Fibroblast of upper back skin (primary cell): ENCODE measurements at places on chromosomes 5 and 9.
A peak's percentile ranks its signal among the peaks of the same experiment; 100 is the strongest.

DNA sequence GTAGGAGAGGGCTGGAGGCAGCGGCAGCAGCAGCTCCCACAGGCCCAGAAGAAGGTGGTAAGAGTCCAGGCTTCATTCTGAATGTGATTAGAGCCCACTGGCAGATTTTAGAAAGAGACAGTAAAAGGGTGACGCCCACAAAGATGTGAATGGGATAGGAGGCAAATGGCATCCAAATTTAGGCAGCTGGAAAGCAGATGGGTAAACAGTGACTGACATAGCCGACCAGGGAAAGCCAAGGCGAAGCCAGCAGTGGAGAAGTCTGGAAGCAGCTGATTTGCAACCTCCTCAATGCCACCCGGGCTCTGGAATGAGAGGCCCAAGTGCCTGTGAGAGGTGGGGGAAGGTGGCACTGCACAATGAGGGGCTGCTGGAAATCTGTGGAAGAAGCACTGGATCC lies 103.3 kb downstream of the C5orf15 start:
- no peak for DNase-seq

DNA sequence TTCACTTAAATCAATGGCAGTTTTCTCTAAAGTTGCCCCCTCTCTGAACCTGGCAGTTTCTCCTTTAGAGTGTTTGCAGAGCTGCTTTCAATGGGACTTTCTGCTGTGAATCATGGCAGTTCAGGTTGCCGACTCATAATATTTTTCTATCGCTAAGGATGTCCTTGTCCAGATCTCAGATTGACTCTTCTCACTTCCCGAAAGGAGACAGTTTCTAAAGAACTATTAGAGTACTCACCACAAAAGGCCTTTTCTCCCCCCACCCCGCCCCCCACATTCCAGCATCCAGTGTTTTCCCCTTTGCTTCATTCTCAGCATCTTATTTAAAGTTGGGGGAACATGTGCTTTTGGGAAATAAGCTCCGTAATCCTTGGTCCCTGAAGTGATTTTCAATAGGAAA lies 443.5 kb upstream of the KLF4 start:
- peak; percentile 85 for DNase-seq

DNA sequence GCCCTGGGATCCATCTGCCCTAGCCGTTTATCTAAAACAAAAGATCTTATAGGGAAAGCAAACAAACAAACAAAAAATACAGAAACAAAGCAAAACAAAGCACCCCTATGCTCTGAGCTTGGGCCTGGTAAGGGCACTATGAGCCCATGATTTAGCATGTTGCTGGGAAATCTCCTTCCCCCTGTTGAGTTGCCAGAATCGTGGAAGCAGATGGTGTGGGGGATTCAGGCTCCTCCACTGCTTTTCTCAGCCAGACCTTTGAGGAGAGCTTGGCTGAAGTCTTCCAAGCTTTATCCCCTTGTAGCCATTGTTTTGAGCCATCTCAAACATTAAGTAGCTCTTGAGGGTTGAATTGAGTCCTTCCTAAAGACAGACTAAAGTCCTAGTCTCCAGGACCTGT lies 29.9 kb downstream of the TMC1 start:
- no peak for DNase-seq

- peak; percentile 73 for DNase-seq
Measured at GRCh38 chr9:71249729-71250317, 128.4 kb upstream of the TRPM3 start.

DNA sequence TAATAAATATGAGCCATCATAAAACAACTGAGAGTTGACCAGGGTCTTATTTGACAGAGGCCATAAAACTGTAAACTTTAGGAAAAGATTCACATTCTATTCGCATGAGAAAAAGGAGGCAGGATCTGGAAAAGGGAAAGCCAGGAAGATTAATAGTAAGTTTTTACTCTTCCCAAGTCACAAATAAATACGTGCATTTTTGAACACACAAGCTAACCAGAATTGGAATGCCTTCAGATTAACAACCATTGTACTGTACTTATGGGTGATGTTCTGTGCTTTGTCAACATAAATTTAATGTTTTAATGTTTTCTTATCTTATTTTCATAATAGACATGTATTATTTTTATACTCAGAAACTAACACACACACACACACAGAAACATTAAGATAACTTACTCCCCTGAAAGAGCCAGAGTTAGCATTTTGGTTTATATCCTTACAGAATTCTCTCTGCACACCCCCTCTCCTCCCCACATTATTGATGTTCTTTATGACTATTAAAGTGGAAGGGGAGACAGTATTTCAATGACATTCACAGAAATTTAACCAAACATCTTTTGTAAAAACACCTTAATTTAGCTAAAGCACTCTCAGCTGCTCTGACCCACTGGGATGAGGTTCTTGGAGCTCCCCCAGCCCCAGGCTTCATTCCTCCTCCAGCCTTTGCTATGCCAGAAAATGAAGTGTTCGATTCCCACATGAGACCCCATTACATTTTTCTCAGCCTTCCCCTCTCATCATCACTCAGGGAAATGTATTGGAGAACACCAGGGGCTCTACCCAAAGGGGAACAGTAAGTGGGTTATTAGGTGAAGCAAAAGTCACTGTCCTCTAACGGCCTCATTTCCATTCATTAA lies 155.5 kb downstream of the ESM1 start:
- no peak for DNase-seq

GRCh38 chr9:75148561-75148960 lies 60.2 kb downstream of the OSTF1 start:
- DNase-seq, result peak; percentile 82

DNA sequence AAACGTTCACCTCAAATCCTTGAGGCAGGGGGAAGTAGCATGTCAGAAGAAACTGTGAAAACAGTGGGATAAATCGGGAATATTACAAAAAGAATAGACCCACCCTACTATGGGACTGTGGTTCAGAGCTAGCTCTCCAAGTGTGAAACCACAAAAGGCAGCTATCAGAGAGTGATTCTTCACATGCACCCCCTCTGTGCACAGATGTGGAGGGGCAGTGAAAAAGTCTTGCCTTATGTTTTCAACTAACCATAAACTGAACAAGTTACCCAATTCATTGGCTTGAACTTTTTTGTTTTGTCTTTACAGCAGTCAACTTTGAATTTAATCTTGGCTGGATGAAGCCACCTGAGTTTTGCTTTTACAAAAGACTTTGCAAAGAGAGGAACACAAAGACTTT lies 98.8 kb upstream of the NR4A3 start:
- peak; percentile 7 for DNase-seq
